B cell (primary cell): ENCODE measurements at places on chromosomes 5 and 9. TPM values are rescaled to one million over a fixed set of nuclear protein-coding genes. Genes with fewer than 3 reads are reported as not detected.

GRCh38 chr5:159581502-159582249, 251.4 kb upstream of the IL12B start:
- DNase-seq: no peak

GRCh38 chr5:82107267-82107666, 135.4 kb downstream of the ATG10 start:
- DNase-seq: no peak

- no peak for DNase-seq
These were observed 11.1 kb downstream of the SMAD5 start for GRCh38 chr5:136143763-136144162.

GRCh38 chr9:4030751-4031150, 269.1 kb downstream of the GLIS3 start:
- DNase-seq: no peak

The MAMDC4 gene
- 5.4 and 7.6 TPM in 2 replicates for total RNA-seq
